ENCODE measurements at places on chromosomes 1 and 21.

DNA sequence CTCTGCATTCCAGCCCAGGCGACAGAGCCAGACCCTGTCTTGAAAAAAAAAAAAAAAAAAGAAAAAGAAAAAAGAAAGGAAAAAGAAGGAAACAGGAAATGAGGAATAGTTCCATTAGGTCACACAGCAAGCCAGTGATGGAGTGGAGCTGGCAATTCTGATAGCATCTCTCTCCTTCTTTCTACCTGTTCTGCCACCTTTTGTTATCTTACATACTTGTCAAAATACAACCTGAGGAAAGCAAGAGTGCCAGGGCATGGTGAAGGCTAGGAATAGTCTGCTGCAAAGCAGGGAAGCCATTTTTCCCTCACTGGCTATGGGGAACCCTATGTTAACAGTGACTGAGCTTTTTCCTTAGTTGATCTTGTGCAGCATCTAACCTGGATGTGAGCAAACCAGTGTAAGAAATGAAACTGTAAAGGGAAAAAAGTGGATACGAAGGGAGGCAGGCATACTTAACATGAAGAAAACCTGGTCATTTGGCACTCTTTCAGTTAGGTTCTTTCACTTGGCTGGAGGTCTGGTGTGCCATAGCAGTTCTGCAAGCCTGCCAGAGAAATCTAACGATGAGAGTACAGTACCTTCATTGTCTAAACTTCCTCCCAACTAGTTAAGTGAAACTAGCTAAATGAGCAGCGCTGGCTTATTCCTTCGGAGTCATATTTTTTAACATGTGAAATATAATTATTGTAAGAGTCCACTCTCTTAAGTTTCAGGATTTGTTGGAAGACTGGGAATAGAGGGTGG lies 17.9 kb upstream of the THEM5 start:
- no peak for DNase-seq

GRCh38 chr1:205128050-205128449 lies 6.3 kb upstream of the RBBP5 start:
- DNase-seq = no peak

- no peak for DNase-seq
These were observed 91.1 kb downstream of the EPHB2 start for GRCh38 chr1:22801761-22802160.

DNA sequence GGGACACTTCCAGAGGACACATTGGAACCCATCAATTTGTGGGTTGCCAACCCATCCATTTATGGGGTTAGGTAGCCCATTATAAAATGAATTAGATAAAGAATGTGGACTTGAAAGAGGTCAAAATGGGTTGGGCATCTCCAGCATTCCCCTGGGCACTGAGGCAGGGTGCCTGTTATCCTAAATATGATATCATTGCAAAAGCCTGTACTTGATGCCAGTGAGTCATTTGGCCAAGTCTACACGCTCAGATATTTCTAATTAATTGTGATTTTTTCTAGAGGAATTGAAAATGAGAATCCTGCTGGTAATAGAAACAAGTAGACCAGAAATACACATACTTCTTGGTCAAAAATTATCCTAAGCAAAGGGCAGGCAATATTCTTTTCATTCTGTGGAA lies 21.9 kb upstream of the NBL1 start:
- no peak for DNase-seq

GRCh38 chr1:9108056-9108665 lies 20.7 kb downstream of the GPR157 start:
- DNase-seq = no peak

DNA sequence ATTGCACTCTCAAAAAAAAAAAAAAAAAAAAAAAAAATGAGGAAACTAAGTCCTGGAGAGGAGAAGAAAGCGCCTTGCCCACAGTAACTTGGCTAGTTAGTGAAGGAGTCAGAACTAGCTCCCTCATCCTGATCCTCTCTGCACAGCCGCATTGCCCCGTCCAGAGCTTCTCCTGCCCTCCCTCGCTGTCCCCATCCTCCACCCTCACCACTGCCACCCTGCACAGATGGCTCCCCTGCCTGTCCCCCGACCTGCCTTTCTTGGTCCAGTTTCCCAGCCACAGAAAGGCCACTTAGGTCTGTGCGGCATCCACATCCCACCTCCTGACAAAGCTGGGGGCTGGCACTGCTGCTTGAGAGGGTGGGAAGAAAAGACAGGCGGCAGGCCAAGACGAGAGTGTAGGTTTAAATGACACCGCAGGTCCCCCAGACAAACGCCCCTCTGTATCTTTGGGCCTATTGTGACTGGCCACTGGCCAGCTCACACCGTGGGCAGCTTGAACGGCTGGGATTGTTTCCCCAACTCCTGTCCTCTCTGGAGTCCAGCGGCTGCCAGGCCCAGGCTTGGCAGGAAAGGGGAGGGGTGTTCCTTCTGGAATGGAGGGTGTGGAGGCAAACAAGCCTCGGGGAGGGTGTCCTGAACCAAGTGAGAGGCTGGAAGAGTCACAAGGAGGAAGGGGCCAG lies 20.2 kb downstream of the NCMAP start:
- DNase-seq = no peak

DNA sequence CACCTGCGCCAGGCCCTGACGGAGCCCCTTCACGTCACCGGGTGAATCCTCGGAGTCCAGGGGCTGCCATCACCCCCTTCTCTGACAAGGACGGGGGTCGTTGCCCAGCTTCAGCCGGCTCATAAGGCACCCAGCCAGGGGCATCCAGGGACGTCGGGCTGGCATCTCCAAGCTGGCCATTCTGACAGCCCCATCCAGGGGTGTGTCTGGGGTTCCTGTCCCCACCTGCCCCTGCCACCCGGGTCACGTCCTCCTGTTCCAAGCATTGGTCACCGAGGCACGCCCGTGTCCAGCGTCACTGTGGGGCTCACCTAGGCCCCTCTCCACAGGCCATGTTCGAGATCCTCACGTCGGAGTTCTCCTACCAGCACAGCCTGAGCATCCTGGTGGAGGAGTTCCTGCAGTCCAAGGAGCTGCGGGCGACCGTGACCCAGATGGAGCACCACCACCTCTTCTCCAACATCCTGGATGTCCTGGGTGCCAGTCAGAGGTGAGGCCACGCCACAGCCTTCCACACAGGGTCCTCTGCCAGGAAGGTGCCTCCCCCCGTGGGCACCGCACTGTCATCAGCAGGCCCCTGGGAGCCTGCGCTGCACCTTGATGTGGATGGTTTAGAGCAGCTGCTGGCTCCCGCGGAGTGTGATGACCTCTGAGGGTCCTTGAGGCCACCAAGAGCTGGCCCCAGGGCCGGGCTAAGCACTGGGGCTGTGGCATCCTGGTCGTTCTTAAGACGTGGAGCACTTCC lies 14.8 kb downstream of the ARHGEF16 start:
- DNase-seq = no peak

GRCh38 chr1:37609002-37609401 lies 13.3 kb upstream of the GNL2 start:
- no peak for DNase-seq

DNA sequence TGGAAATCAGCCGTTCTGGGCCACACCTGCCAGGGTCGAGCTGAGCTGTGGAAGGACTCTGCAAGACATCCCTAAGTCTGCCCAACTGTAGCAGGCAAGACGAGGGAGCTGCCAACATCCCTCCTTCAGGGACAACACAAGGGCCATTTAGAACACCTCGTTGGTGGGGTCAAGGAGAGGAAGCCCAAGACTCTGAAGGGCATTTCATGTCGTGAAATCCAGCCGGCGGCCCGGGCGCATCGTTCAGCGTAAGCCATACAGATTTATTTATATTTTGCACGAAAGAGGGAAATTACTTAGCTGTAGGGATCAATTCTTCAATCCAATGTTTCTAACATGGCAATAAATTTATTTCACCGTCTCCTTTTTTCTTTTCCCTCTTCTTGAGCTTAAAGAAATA lies 101.7 kb upstream of the ZC3H12A start:
- DNase-seq = no peak

- DNase-seq = no peak
These were observed 37.6 kb downstream of the ALG6 start for GRCh38 chr1:63405021-63405420.

GRCh38 chr21:26948194-26948593 lies 18.7 kb downstream of the ADAMTS5 start:
- DNase-seq = no peak

DNA sequence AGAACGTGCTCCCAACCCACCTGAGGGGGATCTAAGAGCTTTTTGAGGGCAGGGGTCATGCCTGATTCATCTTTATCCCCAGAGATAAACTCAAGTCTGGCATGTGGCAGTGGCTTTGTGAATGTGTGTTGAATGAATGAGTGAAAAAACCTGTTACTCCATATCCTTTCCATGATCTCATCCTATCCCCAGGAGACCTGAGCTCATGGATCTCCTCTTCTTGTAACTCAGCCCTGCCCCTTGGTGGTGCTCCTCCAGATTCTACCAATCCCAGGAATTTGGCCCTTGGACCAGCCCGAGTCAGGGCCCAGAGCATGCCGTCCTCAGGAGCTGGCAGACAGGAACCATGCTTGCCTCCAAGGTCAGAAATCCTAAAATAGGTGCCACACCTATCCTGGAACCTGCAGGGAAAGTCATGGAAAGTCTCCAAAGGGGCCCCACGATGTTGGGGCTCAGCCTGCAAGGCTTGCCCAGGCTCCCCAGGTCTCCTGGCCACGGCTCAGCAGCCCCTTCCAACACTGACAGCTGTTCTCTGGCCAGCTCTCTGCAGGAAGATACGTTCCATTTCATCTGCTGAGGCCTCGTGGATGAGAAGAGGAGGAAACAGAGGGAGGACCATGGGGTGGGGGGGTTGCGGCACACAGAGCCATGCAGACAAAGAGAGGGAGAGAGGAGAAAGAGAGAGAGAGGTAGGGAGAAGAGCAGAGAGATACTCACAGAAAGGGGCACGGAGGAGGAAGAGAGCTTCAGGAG lies 214.6 kb downstream of the TRABD2B start:
- no peak for DNase-seq

All from AG04449 (cell line).